Activated CD8-positive, alpha-beta memory T cell treated with anti-CD3 and anti-CD28 coated beads, Interleukin-2, amount 50 U/mL, for 4 hours (primary cell): ENCODE measurements at places on chromosomes 5 and 9.

- no peak for DNase-seq
Observed at GRCh38 chr5:12169536-12169935, 265.3 kb upstream of the CTNND2 start.

DNA sequence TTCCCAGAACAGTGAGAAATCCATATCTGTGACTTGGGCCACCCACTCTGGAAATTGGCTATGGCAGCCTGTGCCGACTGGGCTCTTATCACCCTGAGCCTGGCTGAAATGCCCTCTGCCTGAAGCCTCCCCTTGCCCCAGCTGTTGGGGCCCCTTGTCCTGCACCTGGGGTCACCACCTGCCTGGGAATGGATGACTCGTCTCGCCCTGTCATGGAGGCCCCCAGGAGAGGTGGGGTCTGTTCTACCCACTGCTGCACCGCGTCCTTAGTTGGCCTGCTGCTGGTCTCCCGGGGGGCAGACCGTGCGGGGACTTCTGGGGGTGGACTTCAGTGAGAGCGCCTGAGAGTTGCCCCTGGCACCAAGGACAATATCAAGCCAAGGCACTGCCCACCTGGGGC is 46.6 kb upstream of the COL5A1 start:
- DNase-seq, result no peak

DNA sequence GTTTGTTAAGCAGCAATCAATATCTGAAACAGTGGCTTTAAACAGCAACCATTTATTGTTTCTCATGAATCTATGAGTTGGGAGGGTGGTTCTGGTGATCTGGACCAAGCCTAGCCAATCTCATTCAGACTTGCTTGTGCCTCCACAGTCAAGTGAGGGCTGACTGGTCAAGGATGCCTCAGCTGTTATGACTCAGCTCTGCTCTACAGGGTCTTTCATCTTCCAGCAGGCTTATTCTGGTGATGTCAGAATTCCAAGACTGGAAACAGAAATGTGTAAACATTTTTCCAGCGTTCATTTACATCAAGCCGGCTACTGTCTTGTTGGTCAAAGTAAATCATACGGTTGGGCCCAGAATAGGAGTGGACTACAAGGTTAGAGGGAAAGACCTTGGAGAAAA is 2.5 kb upstream of the PIP5K1B start:
- DNase-seq, result no peak

DNA sequence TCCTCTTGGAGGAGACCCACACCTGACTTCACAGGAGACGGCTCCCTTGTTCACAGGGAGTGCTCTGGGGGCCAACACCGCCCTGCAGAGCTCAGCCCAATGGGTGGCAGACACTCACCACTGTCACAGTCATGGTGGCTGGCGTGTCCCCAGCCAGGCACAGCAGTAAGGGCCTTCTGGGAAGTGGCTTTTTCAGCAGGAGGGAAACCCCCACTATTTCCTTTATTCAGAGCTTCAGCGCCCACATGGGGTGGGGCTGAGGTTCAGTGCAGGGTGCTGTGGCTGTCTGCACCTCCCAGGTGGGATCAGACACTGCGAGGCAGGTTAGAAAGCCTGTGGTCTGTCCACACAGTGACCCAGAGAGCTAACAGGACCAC is 3.6 kb upstream of the SNAPC4 start:
- peak; percentile 75 for DNase-seq

DNA sequence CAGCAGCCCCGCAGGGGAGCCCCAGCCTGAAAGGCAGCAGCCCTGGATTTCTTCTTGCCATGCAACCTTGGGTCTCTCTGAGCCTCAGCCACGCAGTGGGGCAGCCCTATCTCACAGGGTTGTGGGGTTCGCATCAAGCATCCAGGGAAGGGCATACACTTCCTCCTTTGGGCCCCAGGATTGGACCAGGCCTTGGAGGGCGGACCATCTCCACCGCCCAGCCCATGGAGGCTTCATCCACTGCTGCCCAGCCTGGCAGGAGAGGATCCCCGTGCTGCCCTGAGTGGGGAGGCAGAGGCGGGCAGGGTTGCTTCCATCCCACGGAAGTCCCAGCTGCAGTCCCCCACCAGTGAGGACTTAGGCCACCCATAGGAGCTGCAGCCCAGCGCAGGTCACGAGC is 5.3 kb downstream of the ADAMTS2 start:
- no peak for DNase-seq

DNA sequence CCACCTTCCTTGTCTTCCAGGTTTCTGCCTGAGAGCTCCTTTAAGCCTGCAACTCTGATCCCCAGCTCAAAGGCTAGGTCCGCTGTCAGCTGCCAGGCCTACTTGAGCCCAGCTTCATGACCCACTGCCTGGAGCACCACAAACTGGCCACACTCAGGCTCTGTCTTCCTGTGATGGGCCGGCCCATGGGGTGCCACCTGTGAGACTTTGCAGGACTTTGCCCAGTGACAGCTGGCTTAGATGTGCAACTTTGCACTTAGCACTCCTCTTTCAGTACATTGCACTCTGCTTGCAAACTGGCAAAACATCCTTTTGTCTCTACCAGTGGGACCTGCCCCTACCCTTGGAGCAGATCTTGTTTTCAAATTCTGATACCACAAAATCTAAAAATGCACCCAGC is 311.5 kb upstream of the PDE4D start:
- no peak for DNase-seq

- no peak for DNase-seq
Observed at GRCh38 chr9:73611032-73611431, 459.4 kb downstream of the ANXA1 start.

GRCh38 chr5:150519560-150519945 is 11.6 kb downstream of the NDST1 start:
- DNase-seq, result no peak

DNA sequence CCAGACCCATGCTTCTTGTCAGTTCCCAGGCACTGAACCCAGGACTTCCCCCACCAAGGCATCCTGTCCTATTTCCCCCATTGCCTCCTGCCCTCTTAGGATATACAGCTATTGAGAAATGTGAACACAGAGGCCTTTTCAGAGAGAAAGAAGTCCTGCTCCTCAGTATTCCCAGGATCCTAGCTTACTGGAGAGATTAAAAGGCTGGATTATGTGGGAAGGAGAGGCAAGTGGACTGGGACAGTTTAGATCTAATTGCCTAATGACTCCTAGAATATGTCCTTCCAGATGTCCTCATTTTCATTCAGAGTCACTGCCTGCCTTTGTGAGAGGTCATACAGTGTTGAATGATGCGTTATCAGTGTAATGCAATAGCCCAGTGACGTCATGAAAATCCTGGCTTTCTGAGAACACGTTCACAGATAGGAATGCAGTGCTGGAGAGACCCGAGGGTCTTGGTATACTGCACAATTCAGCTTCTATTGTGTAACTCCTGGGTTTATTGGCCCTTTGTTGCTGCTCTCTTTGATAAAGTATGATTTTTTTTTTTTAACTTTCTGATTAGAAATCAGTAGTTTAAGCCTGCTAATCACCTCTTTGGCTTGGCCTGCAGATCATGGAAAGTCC is 26.2 kb downstream of the WWC1 start:
- no peak for DNase-seq

- DNase-seq, result no peak
Observed at GRCh38 chr5:2742921-2743679, 8.4 kb downstream of the IRX2 start.

DNA sequence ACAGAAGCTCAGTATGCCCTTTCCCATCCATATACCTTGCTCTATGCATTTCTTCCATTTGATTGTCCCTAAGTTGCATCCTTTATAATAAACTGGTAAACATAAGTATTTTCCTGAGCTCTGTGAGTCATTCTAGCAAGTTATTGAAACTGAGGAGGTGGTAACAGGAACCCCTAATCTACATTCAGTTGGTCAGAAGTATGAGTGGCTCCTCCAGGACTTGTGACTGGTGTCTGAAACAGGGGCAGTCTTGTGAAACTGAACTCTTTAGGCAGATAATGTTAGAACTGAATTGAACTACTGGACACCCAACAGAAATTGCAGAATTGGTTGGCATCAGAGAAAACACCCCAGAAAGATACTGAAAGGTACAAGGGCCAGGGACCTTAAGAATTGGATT is 133.1 kb upstream of the POU5F2 start:
- no peak for DNase-seq

DNA sequence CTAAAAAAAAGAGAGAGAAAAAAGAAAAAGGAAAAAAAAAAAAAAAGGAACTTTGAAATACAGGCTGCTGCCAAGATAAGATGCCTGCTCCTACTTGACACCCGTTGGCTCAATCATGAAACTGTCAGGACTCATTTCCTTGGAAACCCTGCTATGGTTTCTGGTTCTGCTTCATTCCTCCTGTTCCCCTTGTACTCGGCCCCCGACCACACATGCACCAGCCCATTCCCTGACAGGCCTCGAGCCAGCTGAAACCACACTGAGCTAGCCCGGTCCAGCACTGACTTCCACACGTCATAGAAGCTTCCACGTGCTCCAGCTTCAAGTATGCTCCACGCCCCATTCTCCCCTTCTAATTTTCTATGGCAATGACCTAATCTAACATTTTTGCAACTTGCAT is 93.2 kb downstream of the MYO10 start:
- DNase-seq, result no peak

DNA sequence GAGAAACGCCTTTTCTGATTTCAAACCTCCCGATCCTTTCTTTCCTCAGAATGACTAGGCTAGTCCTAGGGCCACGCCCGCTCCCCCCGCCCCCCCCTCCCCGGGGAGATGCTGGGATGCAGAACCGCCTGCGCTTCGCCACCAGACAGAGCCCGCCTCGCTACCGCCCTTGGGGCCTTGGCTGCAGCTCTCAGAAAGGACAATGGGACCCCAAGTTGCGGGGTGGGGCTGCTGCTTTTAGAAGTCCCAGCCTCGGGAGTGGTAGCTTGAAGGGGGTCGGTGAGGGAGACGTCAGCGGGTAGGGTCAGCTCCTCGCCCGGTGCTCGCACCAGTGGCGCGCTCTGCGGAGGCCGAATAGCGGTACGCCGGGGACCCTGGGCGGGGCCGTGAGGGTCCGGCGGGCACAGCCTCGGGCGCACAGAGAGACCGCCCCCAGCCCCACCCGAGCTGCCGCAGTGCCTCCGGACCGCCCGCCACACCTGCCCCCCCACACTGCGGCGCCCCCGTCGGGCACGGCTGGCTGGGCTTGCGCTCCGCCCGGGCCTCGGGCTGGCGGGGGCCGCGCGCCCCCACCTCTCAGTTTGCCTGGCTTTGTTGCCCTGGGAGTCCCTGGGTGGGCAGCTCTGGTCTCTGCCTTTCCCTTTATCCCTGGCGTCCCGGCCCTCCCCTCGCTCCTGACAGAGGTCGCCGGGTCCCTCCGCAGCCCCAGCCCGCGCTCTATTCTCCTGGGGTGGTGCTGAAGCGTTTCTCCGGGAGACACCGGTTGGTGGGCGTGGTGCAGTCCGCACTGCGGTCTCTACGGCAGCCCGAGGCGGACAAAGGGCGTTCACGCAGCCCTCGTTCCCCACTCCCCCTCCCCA is 1.2 kb downstream of the MAP1B start:
- no peak for DNase-seq

DNA sequence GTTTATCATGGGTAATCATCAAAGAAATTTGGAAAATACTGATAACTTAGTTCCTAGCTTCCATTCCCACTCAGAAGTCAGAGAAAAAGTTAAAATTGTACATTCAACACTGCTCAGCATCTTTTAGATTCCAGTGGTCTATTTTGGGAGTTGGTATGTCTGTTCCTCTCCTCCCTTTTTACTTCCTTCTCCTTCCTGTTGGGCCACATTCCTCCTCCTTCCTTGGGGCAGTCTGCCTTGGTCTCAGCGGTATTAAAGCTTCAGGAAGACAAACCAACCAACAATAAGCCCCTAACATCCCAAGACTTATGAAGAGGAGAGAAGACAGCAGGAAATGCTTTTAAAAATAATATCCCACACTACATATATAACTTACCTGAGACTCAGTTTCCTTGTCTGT is 49.9 kb upstream of the SSBP2 start:
- no peak for DNase-seq

- no peak for DNase-seq
Observed at GRCh38 chr5:33230467-33231078, 210.2 kb upstream of the TARS1 start.

DNA sequence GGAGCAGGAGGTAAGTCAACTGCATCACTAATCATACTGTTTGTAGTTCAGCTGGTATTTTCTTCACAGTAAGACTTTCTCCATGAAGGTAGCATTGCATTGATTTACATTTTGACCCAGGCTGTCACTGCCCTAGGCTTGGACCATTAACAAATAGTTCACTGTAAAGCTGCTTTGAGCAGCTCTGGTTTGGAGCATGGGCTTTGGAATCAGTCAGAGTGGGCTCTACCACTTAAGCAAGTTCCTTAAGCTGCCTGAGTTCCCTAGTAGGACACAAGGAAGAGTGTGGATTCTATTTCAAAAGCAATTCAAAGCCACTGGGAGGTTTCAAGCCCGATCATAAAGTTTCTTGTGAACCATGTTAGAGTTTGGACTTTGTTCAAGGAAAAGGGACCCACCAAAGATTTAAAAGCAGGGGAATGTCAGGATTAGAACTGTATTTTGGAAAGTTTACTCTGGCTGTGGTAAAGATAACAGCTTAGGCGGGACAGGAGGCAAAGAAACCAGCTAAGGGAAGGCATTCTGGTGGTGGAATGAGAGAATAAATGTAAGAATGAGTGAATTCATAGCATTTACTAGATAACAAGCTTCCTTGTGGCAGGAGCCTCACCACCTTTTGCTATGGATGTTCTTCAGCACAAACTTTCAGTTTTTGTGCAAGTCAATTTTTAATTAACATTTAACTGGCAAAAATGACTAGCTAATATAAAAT is 12.3 kb upstream of the PANK3 start:
- DNase-seq, result no peak

DNA sequence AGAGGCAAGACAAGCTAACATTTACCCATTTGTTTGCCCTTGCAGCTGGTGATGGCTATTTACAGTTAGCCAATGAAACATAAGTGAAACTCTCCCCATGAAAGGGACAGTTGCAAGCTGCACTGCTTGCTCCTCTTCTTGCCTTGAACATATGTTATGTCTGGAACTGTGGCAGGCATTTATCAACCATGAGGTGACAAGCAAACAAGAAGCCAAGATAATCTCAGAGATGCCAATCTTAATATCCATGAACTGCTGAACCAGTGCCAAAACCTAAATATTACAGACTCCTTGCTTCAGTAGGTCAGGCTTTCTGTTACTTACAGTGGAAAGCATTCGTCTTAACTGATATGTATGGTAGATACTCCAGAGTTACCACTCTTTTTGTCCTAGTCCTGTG is 133.4 kb downstream of the ACTBL2 start:
- DNase-seq, result no peak

DNA sequence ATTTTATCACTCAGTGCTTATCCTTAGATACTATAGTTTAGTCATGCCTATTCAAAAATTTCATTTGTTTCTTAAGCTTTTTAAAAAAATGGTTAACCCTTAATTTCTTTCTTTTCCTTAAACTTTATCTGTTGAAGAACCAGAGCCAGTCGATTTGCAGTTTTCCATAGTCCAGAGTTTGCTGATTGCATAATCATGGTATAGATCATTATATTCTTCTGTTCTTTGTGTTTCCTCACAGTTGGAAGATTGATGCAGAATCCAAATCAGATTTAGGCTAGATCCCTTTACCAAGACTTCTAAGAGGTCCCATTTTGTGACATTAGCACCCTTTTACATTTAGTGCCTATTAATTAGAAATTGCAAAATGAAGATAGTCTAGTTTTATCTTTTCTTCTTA is 18.0 kb downstream of the TMEM38B start:
- DNase-seq, result no peak

GRCh38 chr5:146003852-146004251 is 67.5 kb downstream of the SH3RF2 start:
- no peak for DNase-seq

GRCh38 chr9:92147030-92147851 is 32.0 kb upstream of the SPTLC1 start:
- DNase-seq, result no peak
